ENCODE measurements at places on chromosomes 13 and 19.

DNA sequence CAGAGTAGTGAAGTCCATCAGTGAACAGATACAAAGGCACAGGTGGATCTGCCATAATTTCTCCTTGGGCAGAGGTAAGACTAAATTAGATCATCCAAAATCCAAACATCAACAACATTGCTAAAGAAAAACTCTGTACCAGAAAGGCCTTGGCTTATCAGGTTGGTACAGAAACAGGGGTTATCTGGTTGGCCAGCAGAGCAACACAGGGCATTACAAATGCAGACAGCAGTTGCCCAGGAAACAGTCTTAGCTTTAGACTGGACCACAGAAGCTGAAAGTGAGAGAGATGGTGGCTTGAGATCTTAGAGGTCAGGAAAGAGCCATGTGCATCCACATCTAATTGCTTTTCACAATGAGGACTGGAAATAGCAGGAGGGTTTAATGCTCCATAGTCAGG, 26.6 kb upstream of the DGKH start:
- DNase-seq = no peak

- DNase-seq = no peak
Observed at GRCh38 chr19:7979011-7979410, 26.4 kb downstream of the ELAVL1 start.

DNA sequence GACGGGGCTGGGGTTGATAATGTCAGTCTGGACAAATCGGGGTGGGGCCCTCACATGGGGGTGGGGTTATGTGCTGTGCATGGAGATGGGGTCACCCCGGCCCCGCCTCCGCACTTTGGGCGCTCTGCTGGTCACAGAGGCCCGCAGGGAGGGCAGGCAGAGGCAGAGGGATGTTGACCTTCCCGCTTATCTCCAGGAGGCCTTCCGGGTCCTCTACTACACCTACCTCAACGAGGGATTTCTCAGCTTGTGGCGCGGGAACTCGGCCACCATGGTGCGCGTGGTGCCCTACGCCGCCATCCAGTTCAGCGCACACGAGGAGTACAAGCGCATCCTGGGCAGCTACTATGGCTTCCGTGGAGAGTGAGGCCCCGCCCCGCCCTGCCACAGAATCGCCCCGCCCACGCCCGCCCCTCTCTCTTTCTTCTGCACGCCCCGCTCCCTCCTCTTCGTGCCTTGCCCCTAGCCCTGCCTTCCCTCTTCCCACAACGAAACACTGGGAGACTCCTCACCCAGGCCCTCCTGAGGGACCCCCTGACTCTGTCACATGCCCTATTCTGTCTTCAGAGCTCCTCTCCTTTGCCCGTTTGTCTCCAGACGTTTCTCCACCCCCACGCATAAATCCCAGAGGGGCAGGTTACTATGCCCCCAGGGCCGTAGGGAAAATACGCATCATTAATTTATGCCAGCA, 32.8 kb downstream of the TMEM161A start:
- peak; percentile 18 for DNase-seq

DNA sequence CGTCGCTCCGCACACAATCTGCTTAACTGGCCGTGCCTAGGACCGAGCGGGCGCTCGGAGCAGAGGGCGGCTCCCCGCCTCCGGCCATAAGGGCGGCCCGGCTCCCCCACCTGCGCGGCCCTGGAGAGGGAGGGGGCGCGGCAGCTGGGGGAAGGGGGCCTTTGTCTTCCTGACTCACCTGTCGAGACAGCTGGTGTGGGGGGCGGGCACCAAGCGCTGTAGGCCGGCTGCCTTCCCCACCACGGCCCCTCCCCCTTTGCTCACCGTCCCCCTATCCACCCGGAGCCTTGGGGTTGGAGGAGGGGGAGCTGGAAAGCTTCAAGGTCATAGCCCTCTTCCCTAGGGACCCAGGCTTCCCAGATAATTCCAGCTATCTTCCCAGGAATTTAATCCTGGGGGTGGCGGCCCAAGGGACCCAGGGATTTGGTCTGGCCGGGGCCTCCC, 1.2 kb downstream of the VASP start:
- peak; percentile 72 for DNase-seq
